ENCODE measurements at places on chromosomes 7 and 10.

GRCh38 chr7:39888171-39888853 lies 61.7 kb upstream of the CDK13 start:
- no peak for DNase-seq

DNA sequence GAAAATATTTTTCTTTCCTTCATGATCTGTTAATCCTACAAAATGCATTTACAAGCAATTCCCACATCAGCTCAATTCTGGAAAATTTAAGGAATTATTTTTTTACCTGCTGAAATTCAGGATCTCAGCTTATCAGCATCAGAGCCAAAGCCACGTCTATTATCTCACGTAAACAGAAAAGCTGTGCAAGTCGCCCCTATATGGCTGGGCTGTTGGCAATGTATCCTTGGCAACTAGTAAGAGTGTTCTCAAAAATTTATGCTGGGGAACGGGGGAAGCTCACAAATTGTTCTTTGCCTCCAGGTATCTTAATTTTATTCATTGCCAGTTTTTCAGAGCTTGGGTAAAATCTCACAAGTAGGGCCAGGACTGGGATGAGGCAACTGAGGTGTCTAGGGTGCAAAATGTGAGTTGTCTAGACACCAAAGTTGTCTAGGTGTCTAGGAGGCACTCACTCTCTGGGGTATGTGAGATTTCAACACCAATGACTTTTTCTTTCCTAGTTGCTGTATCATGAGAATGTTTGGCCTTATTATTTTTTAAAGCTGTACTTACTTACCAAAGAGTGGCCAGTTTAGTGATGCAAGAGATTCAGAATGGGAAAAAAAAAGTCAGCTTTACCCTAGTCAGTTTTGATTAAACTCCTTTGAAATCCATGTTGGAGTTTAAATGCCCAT lies 5.1 kb downstream of the GSTO2 start:
- no peak for DNase-seq

- DNase-seq, result peak; percentile 40
Observed at GRCh38 chr10:70162892-70163201, 7.5 kb downstream of the SAR1A start.

DNA sequence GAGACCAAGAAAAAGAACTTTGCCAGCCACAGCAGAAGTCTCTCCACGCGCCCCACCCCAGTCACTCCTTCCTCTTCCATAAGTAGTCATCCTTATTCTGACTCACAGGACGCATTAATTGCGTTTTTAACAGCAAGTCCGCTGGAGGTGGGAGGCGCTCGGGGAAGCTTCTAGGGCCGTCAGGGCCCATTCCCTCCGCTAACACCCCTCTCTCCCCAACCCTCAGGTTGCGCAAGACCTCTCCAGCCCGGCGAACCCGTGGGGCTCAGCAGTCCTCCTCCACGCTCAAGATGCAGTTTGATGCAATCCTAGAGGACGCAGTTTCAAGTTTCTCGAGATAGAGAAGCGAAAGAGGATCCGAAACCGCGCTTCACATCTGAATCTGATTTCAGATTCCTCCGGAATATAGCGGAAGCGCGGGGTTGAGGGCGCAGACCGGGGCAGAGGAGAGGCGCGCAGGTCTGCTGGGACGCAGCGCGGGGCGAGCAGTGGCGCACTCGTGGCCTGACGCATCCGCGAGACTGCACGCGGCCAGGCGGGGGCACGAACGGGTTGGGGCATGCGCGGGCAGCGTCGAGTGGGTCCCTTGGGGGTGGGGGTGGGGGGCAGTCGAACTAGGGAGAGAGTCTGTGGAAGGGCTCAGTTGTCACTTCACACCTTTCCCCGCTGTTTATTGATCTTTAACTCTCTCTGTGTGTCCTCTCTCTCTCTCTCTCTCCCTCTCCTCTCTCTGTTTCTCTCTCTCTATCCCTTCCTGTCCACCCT lies 37.8 kb upstream of the PSAP start:
- DNase-seq, result peak; percentile 89

DNA sequence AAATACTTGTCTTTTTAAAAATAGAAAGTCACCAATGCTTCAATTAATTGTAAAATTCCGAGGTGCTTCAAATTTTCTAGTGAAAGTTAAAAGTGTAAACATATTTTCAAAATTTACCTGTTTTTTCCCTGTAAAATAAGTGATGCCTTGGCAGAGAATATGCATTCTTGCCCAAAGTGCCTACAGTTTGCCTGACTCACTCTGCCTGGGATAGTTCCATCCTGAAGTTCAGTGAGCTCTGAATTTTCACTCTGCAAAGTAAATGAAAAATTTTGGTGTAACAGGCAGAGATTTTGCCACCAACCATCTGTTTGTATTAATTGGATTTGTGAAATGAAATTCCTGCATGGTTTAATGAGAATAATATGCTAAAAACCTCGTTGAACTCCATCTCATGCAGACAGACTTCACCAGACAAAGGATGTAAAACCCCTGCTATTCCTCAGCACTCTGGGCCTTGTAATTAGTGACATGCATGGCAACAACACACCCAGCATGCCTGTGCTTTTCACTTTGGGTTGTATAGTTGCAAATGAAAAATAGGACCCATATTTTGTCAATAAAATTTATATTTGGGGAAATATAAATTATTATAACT lies 117.4 kb upstream of the GNAI1 start:
- no peak for DNase-seq

GRCh38 chr10:49606981-49607535 lies 3.1 kb upstream of the SLC18A3 start:
- DNase-seq, result peak; percentile 56

DNA sequence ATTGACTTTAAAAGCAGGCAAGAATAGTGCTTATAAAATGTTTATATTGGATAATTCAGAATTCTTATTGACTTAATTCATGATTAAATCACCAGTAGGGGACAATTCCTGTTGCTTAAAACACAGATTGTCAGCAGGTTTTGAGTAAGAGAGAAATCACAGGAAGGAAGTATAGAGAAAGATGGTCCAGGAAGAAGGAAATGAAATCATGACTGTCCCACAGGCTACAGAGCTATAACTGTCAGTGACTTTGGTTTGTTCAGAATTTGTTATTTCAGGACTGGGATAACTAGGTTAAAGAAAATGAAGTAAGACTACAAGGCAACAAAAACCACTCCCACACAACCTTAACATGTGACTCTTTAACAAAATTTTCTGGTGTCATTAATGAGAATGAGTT lies 6.8 kb downstream of the GNGT1 start:
- no peak for DNase-seq

DNA sequence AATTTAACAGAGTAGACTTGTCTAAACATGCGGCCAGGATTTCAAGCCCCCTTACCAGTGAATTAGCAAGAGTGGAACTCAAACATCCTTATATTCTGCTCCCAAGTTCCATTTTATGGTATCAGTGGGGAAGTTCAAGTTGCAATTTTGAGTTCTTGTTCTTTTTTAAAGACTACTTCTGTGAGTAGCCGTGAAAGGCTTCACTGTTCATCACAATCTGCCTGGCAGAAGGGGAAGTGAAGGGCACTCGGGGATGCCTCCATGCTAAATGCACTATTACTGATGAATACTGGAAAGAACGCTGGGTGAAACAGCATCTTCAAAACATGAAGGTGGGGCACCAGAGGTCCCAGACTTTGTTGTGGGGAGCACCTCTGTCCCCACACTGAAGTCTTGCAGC lies 22.4 kb upstream of the FGL2 start:
- no peak for DNase-seq

- DNase-seq, result no peak
Observed at GRCh38 chr10:51972733-51973346, 273.4 kb upstream of the CSTF2T start.

Data from CD4-positive, alpha-beta T cell treated with Interleukin-15 for 1 hour (primary cell).